ENCODE measurements at places on chromosomes 3 and 15.

DNA sequence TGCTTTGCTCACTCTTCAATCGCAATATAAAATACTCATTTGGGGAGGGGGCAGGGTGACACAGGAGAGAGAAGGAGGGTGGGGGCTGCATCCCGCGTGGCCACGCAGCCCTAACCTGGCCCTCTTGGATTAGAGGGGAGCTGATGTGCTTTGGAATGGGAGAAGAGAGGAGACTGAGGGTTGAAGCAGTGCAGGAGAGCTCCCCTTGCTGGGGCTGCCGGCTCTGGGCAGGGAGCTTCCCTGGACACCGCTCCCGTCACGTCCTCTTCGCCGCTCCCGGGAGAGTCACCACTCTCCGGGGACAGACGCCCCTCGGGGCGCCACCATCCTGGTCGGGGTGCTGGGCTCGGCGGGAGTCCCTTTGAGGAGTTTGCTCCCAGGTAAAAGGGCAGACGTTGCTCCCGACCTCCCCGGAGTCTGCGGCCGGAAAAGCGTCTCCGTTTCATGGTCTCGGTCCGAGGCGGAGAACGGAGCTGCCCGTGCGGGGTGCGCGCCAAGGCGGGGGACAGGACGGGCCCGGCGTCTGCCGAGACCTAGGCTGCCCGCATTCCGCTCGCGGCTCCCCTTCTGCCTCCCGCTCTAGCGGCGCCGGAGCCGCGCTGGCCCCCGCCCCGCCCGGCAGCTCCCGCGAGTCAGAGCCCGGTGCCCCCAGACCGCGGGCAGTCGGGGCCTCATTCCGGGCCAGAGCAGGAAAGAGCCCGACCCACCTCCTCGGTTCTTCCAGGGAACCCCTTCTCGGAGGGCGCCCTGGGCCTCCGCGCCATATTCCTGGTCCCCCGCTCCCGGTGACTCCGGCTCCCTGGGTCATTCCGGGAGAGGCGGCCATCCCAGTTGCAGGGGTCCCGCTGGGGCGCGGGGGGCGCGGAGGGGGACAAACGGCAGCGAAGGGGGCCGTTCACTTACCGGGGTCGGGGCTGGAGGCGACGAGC is 603 bp downstream of the SLC7A14 start:
- DNase-seq = no peak

GRCh38 chr3:45994419-45995235 is 997 bp downstream of the FYCO1 start:
- DNase-seq = no peak

DNA sequence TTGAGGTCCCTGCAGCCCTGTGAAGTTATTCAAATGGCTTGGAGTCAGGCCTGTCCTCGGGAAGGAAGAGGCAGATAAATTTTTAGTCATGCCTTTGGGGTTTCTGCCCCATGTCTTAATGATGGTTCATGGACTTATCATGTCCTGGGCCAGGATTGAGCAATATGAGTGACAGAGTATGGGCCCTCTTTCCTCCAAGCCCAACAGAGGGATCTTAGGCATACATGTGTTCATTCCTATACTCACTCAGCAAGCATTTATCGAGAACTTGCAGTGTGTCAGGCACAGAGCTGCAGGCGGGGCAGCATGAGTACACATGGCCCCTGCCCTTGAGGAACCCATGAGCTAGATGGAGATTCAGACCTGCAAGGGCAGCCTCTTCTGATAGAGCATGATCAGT is 6.2 kb downstream of the ESYT3 start:
- peak; percentile 39 for DNase-seq

GRCh38 chr3:184380185-184380626 is 352 bp downstream of the CHRD start:
- DNase-seq = no peak

DNA sequence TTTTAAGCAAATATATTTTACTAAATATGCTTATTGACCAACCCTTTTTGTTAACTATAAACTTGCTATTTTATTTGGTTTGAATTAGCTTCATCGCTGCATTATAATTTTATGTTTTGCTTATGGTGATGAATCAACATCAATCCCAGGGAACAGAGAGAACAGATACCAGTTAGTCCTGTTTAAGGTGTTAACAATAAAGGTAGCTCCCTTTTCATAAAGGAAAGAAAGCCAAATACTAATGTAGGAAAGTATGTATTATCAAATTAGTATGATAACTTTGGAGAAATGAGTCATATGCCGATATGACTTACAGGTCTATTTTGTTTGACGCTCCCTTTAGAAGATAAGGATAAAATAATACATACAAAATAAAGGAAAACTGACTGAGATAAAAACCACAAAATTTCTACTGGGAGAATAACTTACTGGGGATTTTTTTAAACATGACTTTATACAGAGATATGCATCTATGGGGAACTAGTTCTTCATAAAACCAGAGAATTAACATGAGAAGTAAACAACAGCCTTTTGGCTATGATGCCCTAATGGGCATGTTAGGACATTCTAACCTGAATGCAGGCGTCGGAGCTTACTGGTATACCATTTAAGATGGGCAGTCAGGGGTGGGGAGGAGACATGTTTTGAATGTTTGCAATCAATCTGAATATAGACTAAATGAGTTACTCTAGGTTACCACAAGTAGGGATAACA is 4.5 kb downstream of the OR5K2 start:
- DNase-seq = no peak

- no peak for DNase-seq
Observed at GRCh38 chr15:40936234-40936708, 7.1 kb downstream of the DLL4 start.

GRCh38 chr3:127637971-127638370 is 9.0 kb downstream of the PODXL2 start:
- no peak for DNase-seq

- DNase-seq = no peak
Observed at GRCh38 chr3:136194409-136195257, 1.5 kb downstream of the MSL2 start.

DNA sequence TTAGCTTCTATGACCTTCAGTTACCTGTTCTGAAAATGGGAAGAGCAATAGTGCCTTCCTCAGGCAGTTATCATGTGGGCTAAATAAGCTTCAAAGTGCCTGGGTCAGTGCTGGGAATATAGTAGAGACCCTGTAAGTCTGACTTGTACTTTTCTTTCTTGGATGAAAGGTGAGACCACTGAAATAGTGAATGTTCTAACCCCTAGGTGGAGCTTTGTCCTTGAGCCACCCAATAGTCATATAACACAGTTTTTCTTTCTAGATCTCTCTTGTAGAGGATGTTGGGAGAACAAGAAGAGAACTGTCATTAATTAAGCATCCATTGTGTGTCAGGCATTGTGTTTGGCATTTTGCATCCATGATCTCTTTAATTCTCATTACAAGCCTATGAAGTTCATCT is 13.0 kb upstream of the BFSP2 start:
- DNase-seq = no peak

- DNase-seq = peak; percentile 66
Observed at GRCh38 chr15:36029606-36030210, 483.7 kb upstream of the DPH6 start.

DNA sequence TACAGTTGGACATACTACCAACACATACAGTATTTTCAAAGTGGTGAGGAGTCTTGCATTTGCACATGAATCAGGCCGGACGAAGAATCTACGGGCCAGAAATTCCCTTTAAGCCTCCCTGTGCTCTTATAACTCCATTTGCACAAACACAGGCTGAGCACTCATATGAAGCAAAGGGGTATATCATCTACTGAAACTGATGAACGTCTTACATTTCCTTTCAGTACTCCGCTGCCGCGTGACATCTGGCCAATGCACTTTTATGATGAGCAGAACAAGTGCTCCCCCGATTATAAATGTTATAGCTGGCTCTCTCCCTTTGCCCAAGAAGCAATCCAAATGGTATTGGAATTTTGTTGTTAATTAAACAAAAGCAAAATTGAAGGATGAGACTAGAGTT is 110.3 kb upstream of the ICE2 start:
- no peak for DNase-seq

GRCh38 chr15:72169921-72170611 is 27.5 kb downstream of the GRAMD2A start:
- DNase-seq = no peak

DNA sequence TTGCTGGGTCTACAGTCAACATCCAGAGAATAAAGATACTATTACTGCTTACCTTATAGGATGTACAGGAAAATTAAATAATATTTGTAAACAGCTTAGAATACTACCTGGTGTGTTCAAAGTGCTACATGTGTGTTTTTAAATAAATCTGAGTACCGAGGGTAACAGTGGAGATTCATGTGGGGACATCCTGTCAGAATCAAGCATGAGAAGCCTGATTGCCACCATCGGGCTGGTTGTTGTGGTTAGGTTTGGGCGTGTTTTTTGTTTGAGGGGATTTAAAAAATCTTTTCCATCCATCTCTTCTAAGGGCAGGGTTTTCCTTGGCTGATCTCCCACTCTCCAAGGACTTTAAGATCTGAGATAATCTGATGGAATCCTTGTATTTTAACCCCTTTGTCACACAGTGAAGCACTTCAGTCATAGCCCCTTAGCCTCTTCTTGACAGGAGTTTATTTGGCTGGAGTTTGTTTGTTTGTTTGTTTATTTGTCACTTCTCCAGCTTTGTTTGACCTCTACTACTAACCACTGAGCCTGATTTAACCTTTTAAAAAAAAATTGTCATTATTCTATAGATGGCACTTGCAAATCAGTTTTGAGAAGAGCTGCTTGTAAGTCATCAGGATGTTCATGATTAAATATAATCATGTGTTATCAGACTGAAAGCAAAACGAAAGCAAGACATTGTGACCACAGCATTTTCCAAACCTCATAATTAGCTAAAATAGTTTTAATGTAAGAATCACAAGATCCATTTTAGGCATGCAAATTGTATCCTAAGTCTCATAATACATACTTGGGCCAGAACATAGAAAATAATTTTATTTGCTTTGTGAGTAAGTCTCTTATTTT is 72.8 kb upstream of the RARB start:
- no peak for DNase-seq

GRCh38 chr3:117170094-117170493 is 460.5 kb downstream of the TUSC7 start:
- DNase-seq = no peak

DNA sequence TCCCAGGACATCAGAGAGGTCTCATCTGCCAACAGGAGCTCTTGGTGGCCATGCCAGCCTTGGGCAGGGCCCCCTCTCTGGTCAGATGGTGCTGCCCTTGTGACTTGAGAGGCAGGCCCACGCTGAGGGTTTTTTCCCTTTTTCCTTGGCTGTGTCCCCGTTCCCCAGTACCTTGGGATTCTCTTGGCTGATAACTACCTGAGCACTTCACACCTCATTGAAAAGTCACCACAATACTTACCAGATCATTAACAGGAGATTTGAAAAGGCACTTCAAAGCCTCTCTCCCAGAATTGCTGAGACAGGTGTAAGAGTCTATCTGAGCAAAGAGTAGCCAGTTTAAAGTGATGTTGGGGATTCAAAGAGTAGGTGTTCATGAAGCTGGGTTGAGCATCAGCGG is 15.1 kb upstream of the TMEM158 start:
- no peak for DNase-seq

DNA sequence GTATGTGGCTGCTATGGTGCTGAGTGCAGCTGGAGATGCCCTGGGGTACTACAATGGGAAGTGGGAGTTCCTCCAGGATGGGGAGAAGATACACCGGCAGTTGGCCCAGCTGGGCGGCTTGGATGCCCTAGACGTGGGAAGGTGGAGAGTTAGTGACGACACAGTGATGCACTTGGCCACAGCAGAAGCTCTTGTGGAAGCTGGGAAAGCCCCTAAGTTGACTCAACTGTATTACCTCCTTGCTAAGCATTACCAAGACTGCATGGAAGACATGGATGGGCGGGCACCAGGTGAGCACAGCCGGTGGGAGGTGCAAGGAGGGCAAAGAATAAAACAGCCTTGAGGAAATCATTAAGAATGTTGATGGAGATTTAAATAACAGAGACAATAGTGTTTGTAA is 2.9 kb downstream of the ADPRH start:
- no peak for DNase-seq

GRCh38 chr3:16060358-16060852 is 114.1 kb upstream of the GALNT15 start:
- peak; percentile 100 for DNase-seq

DNA sequence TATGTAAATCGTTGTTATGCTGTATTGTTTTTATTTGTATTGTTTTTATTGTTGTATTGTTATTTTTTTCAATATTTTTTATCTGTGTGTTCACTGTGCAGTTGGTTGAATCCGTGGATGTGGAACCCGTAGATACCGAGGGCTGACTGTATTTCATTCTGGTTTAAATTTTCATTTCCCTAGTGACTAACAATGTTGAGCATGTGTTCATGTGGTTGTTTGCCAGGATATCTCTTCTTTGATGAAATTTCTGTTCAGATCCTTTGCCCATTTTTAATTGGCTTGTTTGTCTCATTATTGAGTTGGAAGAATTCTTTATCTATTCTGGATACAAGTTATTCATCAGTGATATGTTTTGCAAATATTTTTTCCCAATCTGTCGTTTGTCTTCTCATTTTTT is 29.7 kb downstream of the STOML1 start:
- DNase-seq = no peak

DNA sequence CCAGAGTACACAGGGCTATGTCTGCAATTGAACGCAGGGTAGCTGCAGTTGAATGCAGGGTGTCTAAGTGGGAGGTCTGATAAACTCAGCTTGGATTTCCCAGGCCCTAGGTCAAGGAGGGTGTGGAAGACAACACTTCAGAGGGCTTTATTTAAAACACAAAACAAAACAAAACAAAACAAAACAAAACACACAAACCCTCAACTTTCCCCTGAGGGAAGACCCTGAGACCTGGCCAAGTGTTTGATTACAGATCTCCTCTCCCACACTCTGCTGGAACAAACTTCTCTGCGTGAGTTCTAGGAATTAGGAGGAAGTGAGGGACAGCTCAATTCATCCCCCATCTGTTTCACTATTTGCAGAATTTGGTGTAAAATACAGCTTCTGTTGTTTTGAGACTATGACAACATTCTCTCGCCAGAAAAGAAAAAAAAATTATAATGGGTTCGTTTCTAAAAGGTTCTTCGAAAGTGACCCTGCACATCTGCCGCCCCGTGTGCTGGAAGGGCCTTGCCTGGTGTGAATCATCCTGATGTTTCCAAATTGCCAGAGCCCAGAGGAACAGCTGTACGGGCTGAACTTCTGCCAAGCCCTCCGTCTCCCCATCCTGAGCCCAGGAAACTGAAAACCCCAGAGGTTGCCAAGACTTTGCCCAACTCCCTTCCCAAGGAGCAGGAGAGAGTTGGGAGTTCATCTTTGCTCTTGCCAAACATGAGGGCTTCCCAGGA is 73.3 kb upstream of the RAD18 start:
- DNase-seq = peak; percentile 13

- DNase-seq = no peak
Observed at GRCh38 chr3:177681156-177681555, 483.9 kb upstream of the TBL1XR1 start.

DNA sequence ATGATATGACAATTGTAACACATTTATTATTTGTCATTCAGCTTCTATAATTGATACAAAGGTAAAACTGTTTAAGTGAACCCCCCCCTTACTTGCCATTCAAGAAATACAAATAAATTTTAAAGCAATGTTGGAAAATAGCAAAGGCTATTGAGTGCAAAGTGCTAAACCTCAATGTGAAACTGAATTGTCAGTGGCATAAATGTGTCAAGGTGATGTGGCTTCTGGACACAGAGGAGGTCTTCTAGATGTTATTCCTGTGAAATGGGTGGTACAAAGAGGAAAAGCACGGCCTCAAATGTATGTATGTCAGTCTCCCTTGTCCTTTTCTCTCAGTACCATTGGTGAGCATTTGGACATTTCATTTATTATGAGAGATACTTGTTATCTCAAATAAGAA is 149.4 kb downstream of the MCTP2 start:
- no peak for DNase-seq

GRCh38 chr15:85742186-85742821 is 52.4 kb downstream of the KLHL25 start:
- DNase-seq = peak; percentile 37

Data from GM04503 (cell line).